ENCODE measurements at places on chromosomes 2 and 18.

DNA sequence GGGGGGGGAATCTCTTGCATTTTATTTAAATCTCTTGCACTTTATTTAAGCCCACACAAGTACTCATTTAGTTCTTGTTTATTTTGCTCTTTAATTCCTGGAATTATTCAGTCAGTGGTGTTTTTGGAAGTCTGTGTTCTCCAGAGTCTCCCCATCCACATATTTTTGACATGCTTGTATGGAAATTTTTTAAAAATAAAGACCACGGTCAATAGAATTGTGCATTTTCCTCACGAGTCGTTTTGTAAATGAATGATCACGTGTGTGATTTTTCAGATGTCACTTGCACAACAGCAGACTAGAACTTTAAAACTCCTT, 824 bp downstream of the CD302 start:
- no peak for DNase-seq

- no peak for DNase-seq
Observed at GRCh38 chr18:54608028-54608642, 17.1 kb downstream of the DYNAP start.

DNA sequence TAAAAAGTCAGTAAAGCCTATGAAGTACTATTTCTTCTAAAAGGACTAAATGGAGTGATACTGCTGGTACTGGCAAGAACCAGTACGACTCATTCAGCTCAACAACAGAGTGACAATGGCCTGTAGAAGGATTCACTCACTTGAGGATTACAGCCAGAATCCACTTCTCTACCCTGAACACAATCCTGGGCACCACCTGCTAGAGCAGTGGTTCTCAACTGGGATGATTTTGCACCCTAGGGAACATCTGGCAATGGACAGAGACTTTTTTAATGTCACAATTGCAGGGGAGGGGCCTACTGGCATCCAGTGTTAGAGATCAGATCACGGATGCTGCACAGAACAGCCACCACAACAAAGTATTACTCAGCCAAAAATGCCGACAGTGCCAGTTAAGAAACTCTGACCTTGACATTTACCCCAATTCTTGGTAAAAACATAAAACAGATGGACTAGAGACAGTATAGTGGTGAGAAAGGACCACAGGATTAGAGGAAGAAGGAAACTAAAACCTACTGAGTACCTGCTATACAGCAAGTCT, 5.0 kb downstream of the SPIRE1 start:
- no peak for DNase-seq

DNA sequence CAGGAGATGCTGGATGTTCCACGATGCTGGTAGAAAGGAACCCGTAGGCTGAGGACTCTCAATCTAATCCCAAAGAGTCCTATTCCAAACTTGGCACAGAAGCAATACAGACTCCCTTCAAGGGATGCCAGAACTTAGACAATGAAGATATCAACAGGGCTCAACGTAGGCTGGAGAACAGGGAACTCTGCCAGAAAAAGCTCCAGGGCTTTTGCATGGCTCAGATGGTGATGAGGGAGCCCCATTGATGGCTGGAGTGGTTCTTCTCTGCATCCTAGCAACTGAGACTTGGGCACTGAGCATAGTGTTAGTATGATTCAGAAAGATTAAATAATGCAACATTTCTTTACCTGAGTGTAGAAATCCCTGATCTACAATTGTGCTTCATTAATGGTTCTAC, 117.2 kb upstream of the NCK2 start:
- DNase-seq, result no peak
